Activated CD4-positive, alpha-beta T cell treated with anti-CD3 and anti-CD28 coated beads, Interleukin-2, amount 50 U/mL, for 16 hours (primary cell): ENCODE measurements at places on chromosomes 16 and 17.
A peak's percentile ranks its signal among the peaks of the same experiment; 100 is the strongest.

GRCh38 chr17:59633658-59634359 lies 14.1 kb downstream of the CLTC start:
- no peak for DNase-seq

DNA sequence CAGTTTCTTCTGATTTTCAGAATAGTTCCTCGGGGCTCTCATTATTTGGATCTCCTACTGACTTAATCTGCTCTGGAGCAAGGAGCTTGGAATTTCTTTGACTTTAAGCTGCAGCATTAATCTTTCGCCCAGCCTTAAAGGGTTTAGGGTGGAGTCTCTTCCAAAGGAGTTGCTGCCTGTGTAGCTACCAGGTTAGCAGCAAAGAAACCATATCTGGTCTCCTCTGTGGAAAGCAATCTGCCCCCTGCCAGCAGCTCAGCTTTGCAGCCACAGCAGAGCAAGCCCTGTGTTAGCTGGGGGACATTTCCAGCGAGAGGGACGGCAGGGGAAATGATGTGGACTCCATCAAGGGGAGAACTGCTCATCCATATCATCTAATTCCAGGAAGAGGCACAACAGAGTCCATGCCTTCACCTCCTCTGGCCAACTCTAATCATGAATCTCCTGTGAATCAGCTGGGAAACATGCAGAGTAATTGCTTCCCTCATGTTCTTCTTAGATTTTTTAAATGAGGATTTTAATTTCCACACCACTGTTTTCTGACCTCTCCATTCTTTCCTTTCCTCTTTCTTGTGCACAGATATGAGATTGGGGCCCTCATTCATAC lies 827.6 kb upstream of the CA10 start:
- no peak for DNase-seq

DNA sequence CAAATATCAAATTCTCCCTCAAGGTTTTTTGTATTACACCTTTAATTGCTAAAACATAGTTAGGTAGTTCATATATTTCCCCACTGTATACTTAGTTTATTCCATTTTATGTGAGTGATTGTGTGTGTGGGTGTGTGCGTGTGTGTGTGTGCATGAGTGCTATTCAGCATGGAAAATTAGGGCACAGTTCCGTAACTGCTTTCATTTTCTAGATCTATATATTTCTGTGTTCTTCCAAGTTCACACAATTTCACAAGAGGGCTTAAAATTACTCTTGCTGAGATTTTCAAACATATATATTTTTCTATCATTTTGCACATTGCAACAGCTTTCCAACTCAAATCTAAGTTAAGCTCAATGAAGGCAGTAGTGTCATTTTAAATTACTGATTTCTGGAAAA lies 782.9 kb upstream of the SOX9 start:
- DNase-seq, result no peak

DNA sequence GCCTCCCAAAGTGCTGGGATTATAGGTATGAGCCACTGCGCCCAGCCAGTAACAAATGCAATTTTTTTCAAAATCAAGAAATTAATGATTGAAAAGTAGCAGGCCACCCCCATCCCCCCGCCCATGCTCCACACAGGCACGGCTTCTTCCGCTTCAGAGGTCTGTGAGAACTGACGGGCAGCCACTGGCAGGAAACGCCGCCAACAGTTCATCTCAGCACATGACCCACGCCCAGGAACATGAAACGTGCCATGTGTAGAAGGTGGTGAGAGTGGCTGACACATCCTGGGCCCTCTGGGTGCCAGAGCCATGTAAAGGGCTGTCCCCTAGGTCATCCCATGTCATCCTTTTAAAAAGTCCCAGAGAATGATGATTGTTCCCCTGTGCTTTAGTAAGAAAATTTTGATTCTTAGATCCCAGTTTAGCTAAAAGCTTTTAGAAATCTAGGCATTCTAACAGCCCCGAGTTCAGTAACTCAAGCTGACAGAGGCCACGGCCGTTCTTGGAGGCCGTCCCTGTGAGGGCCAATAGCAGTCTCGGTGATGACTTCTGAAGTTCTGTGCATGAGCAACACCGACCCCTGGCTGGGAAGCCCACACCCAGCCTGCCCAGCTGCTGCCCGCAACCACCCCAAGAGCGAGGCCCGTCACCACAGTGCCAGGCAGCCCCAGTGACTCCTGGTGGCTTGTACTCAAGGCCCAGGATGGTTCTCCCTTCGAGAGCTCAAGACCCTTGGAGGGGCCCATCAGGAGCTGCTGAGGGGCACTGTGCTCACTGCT lies 52.1 kb downstream of the KLHDC4 start:
- DNase-seq, result peak; percentile 80

DNA sequence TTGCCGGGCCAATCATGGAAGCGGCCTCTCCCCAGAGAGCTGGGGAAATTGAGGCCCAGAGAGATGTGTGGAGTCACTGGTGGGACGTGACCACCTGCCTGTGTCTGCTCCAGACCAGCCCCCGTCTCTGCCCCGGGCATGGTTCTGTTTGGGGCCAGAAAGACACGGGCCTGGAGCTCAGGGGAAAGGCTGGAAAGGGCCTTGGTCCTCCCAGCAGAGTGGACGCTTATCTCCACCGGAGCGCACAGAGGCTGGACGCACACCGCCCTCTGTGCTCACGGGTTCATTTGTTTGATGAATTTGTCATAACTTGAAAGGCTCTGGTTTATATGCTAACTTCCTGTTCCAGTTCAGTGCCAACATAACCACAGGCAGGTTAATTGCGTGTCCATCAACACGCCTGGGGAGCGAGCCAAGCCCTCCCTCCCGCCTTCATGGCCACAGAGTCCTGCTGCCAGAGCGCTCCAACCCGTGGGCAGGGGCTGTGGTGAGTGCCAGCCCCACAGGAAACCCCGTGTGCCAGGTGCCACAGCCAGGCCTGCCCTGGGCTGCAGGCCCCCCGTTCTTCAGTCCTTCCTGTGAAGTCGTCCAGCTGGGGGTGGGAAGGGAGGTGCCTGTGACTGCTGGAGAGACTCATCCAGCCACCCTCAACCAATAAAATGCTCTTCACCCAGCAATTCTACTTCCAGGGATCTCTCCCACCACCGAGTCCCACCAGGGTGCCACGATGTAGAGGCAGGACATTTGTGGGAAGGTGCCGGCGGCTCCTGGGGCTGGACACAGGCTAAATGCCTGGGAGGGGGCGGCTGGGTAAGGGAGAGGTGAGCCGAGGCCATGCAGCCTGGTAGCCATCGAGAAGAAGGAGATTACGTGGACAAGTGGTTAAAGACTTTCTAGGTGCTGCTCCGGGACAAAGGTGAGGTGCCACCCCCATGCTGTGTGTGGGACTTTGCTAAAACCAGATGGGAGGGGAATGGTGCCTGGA lies 29.4 kb upstream of the BAHCC1 start:
- DNase-seq, result peak; percentile 16

DNA sequence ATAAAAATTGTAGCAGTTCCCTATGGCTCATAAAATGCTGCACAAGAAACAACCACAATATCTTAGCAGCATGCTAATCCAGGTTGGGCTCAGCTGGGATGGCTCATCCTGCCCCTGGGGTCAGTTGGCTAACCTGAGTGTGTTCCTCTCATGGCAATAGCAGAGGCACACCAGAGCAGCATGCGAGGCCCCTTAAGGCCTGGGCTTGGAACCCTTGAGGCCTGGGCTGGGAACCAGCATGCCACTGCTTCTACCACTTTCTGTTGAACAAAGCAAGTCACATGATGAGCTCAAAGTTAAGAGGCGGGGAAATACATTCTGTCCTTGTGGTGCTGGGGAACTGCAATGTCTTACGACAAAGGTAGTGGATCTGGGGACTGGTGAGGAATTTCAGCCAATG lies 154.4 kb upstream of the FOXF1 start:
- no peak for DNase-seq

DNA sequence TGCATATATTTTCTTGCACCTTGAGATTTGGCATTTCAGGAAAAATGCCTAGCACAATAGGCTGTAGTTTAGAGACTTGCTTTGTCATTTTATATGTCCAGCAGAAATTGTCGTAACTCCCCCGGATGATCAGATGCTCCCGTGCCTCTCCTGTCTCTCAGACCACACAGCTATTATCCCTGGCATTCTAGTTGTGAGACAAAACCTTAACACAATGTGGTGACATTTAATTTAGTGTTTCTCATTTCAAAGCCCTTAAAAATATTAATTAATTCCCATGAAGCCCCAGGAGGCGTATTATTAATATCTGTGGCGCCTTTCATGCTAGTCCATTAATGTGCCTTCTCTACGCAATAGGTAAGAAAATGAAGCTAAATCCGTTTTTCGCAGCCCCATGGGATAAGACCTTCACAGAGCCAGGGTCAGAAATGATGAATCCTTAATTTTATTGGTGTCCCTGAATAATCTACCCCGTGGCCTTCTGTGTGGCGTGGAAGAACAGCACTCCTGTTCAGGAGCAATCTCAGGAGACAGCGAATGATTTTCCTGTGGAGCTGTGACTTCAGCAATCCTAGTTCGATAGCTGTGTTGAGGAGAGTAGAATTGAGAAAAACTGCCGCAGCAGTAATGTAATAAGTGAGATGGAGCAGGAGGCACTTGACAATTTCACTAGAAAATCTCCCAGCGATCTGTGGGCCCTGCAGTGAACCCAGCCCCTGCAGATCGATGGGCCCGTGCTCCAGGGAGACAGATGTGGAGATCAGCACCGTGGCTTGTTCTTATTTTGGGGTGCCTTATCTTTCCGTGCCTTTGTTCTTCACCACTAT lies 157.9 kb downstream of the RPTOR start:
- DNase-seq, result no peak

DNA sequence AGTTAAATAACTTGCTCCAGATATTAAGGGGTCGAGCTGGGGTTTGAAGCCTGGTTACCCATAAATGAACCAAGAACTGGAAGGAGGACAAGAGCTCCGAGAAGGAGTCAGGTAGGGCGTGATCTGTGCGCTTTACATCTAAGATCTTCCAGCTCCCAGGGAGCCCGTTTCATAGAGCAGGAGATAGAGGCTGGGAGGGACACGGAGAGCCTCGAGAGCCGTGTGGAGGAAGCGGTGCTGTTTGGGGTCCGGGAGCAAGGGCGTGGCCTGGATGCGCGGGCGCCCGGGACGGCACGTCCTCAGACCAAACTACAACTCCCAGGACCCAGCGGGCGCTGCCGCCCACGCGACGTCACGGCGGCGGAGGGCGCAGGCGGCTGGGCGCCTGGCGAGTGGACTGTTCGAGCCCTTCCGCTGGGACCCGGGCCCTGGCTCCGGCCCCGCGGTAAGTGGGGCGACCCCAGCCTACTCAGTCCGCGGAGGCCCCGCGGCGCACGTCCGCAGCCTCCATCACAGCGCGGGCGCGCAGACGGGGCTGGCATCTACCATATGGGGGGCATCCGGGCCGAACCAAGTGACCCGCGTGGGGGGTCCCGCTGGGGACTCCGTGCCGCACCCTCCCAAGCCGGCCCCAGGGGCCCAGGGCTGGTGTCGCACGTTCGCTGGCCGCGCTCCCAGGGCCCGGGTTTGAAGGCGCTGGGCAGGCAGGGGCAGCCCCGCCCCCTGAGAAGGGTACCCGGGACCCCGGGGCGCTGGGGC lies at the start of gene BCKDK:
Gene BCKDK (plus strand): TSS at position 352 of the 759 bp plus-strand sequence. CDS start 838 bp downstream, outside the sequence.
- peak; percentile 85 for DNase-seq

- no peak for DNase-seq
Observed at GRCh38 chr16:81995651-81996050, 15.6 kb downstream of the SDR42E1 start.

DNA sequence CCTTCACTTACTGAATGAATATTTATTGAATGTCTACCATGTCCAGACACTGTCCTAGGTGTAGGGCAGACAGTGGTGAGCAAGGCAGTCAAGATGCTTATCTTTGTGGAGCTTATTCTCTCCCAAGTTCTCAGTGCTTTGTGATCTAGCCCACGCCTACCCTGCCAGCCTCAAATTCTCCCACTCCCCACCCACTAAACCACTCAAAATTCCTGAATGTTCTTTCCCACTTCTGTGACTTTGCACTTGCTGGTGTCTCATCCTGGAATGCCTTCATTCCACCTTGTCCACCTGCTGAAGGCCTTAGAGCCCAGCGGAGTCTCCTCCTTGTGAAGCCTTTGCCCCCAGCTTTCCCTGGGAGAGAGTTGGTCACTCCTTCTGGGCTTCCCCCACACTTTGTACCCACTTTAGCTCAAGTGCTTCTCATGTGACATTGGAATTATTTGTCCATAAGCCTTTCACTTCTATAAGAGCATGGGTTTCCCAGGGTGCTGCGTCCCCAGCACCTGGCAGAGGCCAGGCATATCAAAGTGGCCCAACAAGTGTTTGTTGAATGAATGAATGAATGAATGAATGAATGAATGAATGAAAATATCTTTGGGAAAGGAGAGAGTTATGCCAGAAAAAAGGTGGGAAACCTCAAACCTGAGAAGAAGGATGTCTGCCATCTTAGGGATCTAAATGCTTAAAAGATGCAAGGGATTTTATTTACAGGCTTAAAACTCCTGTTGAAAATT lies 23.0 kb downstream of the CCDC182 start:
- DNase-seq, result no peak

GRCh38 chr16:55668340-55669281 lies 12.8 kb downstream of the SLC6A2 start:
- DNase-seq, result no peak

DNA sequence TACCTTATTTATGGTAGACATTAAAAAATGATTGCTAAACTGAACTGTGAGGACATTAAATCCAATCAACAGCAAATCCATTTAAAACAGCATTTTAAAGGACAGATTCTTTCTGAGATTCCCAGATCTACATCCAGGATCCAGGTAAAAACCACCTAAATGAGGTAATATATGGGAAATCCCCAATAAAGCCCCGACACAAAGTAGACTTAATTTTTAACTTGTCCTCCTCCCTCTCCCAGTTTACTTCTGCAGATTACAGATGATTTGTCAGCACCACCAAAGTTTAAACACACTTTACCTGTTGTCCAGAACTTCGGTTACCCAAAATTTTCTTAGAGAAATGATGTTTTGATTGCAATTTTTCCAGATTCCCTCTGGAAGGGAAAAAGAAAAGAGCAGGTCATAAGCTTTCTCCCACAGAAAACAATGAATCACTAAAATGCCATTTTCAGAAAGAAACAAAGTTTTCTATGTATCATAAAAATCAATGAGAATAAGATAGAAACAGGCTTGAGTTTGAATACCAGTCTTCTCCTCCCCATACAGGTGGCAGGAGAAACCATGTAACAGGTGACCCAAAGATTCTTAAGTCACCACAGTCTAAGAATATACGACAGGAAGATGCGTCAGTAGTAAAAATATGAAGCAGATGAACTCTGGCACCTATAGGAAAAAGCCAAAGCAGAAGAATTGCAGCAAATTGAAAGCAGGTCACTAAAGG lies 22.8 kb downstream of the GJC1 start:
- DNase-seq, result no peak

- DNase-seq, result no peak
Observed at GRCh38 chr17:56436142-56436541, 157.4 kb upstream of the NOG start.

DNA sequence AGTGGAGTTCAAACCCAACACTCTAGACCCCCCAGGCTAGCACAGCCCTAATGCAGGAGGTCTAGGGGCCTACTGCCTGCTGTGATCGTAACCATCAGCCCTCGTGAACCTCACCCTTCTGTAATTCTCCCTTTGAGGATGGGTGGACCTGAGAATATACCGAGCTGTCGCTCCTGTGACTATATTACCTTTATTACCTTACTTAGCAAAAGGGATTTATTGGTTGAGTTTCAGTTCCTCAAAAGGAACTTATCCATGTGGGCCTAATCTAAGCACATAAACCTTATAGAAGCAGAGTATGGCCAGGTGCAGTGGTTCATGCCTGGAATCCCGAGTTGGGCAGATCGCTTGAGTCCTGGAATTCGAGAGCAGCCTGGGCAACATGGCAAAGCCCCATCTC lies 19.2 kb upstream of the EMP2 start:
- DNase-seq, result no peak

GRCh38 chr17:66711401-66711800 lies 123.5 kb upstream of the CACNG5 start:
- DNase-seq, result no peak
